ENCODE measurements at places on chromosomes 7 and 10.

- DNase-seq, result no peak
Measured at GRCh38 chr7:140676306-140676705, 3.6 kb downstream of the ADCK2 start.

GRCh38 chr7:151798851-151799448 lies 78.0 kb downstream of the PRKAG2 start:
- no peak for DNase-seq

DNA sequence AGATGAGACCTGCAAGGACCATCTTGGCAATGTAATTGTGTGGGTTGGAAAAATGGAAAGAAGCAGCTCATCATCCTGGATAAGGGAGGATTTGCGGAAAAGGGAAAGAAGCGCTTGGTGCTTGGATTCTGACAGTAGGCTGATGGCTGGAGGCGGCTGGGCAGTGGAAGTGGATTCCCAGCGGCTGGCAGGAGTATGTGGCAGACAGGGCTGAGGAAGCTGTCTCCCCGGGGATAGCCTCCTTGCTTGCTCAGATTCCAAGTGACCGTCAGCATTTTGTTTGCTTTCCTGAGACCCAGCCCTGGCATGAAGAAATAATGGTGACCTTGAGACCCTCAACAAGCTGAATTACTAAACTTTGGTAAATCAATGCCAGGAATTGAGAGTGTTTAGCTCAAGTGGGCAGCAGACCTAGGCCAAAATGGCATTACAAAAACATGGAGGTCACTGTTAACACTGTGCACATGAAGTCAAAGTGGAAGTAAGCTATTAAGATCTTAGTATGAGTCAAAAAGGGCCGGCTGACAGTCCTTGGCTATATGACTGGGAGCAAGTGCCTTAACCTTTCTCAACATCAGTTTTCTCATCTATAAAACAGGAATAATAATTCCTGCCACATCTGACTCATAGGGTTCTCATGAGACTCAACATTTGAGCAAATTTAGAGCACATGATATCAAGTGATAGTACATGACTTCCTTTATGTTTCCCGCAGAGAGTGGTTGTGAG lies 21.3 kb downstream of the SLC25A28 start:
- DNase-seq, result no peak

GRCh38 chr7:19116121-19117090 lies 1.0 kb downstream of the TWIST1 start:
- peak; percentile 51 for DNase-seq

DNA sequence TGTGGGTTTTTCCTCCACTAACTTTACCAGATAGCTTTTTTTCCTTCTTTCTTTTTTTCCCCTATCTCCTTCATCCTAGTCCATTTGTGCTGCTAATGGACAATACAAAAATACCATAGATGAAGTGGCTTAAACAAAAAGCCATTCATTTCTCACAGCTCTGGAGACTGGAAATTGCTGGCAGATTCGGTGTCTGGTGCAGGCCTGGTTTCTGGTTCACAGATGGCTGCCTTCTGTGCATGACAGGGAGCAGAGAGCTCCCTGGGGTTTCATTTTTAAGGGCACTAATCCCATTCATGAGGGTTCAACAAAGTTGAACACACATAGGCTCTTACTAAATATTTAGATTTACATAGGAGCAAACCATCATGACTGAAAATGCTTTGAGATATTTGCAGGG lies 467.4 kb downstream of the TYW1 start:
- peak; percentile 16 for DNase-seq

- peak; percentile 28 for DNase-seq
Measured at GRCh38 chr10:34017281-34017680, 682.8 kb upstream of the NRP1 start.

DNA sequence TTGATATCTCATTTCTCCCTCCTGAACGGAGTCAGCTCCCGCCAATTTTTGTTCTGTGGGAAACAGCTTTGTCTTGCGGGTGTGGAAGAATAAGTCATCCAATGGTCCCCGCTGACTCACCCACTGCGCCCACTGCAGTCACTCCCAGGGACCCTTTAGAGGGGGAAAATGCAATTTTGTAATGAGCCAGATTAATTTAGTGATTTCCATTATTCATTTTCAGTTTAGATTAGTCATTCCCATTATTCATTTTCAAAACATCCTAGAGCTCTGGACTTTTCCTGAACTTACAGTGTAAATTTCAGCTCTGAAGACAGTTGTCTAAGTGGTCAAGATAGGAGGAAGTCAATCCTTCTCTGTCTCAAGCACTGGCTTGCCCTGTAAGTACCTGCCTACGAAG lies 154.9 kb upstream of the TMEM72 start:
- DNase-seq, result no peak

- DNase-seq, result no peak
Measured at GRCh38 chr7:99112097-99112496, 31.8 kb downstream of the SMURF1 start.

- DNase-seq, result no peak
Measured at GRCh38 chr10:88853155-88853881, 1.7 kb upstream of the ANKRD22 start.
